ENCODE measurements at places on chromosomes 2 and 18. TPM values are rescaled to one million over a fixed set of nuclear protein-coding genes. Genes with fewer than 3 reads are reported as not detected.

Gene ITGA4
- total RNA-seq, result 46.5 TPM

Gene SETBP1
- 6.7 TPM for total RNA-seq

Gene POTEC
- total RNA-seq, result not detected

Gene APCDD1
- total RNA-seq, result not detected

Gene ADRA2B
- total RNA-seq, result 0.36 TPM

Gene SIX3
- total RNA-seq, result not detected

Gene TMEM131
- total RNA-seq, result 23.1 TPM

Gene UGT1A5
- not detected for total RNA-seq

Gene KCNK3
- not detected for total RNA-seq

Gene ANKRD30B
- total RNA-seq, result not detected

- no peak for DNase-seq
These were observed 99.8 kb upstream of the ZEB2 start for GRCh38 chr2:144619760-144620159.

GRCh38 chr2:152189622-152190495 is 14.3 kb upstream of the STAM2 start:
- DNase-seq, result no peak

DNA sequence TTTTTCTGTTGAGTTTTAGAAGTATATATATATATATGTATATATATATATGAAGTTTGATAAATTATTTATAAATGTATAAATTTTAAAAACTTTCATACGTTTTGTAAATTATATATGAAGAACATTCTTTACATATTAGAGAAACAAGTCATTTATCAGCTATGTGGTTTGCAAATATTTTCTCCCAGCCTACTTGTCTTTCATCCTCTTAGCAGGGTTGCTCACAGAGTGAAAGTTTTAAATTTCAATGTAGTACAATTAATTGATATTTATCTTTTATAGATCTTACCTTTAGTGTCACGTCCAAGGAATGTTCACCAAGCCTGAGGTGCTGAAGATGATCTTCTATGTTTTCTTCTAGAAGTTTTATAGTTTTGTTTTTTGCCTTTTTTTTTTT is 78.3 kb upstream of the HS6ST1 start:
- no peak for DNase-seq

DNA sequence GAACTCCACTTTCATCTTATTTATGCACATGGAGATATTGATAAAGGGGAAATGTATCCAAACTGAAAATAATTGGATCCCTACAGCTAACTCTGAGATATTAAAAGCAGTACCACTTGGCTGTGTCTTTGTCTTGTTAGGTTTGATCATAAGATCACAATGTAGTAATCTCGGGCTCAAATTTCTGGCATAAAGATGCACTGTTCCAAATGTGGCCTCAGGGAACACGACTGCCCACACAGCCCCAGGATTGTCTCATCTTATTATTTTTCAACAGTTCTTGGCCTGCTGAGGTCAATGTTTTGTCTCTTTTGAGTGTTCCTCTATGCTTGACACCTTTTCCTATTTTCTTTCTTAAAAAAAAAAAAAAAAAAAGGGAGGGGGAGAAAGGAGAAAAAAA is 114.1 kb downstream of the GBX2 start:
- no peak for DNase-seq

GRCh38 chr2:75605770-75606529 is 40.6 kb upstream of the MRPL19 start:
- no peak for DNase-seq

DNA sequence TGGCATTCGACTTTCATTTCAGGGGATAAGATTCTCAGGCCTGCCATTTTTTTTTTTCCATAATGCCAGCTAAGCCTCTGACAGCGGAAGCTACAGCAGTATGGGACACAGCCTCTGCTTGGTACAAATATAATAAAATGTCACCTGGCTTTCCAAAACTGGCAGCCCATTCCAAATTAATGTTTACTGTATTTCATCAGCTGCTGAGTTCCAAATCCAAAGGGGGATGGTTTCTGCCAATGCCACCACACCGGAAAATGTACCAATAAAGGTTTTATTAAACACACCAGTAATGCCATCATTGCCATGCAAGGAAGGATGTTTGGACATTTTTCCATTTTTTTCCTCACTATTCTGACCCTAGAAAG is 275.8 kb upstream of the CCDC68 start:
- no peak for DNase-seq

DNA sequence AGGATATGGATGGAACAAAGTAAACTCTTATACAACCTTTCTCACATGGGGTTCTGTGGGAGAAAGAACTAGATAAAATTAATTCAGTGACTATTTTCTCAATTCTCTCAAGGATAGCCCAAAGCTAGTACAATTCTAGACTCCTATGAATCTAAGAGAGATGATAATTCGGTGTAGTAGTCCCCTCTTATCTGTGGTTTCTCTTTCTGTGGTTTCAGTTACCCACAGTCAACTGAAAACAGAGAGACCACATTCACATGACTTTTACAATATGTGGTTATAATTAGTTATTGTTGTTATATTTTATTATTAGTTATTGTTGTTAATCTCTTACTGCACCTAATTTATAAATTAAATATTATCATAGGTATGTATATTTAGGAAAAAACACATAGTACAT is 53.5 kb upstream of the C2orf15 start:
- no peak for DNase-seq

- DNase-seq, result no peak
These were observed 58.7 kb upstream of the ACTR3 start for GRCh38 chr2:113831161-113831560.

DNA sequence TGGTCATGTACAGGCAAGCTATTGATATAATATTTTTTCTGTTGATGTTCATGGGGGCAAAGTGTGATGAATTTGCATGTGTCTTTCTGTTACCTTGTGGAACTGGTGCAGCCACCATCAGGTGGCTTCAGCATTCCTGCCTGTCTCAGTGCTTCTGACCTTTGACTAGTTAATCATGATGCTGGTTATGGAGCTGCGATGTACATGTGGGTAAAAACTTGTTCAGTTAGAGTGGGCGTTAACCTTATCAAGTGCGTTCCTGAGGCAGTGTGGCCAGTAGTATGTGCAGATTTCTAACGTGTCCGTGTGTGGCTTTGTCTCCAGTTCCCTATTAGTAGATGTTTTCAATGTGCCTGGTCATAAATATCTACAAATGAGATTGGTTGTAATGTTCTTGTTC is 127.4 kb upstream of the ZSWIM2 start:
- DNase-seq, result no peak

GRCh38 chr2:241491549-241492173 is 16.7 kb downstream of the STK25 start:
- no peak for DNase-seq

DNA sequence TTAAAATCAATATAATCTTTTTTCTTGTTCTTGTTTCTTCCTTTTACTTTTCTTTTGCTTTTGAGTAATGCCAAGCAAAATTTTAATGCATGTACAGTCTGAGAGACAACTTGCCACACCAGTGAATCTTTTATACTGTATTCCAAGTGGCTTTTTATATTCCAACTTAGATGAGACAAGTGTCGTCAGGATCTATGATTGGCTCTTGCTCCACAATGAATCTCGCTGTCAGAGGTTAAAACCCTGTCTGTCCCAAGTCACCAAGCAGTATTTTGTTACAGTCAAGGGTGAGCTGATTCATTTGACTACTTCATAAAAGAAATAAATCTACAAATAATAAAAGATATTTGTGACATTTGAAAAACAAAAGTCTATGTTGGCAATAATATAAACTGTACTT is at the start of gene MSTN:
Gene MSTN (minus strand): TSS at position 129 of the 400 bp plus-strand sequence. CDS start 133 bp downstream, outside the sequence.
- DNase-seq, result no peak

DNA sequence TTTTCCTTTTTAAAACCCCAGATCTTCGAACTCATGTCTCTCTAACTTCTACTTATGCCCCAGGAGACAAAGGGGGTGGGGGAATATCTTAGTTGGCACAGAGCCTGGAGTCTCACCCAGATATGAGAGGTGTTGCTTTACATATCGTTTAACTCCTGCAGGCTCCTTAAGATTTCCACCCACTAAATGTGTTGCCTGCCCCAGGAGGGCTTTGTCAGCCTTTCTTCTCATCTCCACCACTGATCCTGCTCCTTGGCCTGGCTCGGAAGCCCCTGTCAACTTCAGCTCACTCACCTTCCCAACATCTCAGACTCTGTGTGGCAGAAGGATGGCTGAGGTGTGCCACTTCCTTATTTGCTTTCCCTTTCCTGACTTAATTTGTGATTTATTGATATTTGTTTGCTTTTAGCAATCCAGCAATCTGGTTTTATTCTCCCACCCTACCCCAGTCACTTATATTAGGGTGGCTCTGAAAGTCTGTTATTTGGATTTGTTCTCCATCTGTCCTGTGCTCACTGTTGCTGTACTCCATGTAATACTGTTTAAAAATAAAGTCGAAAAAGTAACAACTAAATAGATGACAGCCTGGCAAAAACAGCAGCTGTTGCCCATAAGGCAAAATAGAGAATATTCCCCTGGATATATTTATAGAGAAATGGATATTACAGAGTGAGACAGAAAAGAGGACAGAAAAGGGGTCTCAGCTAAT is 200.6 kb downstream of the ZBTB7C start:
- no peak for DNase-seq

- no peak for DNase-seq
These were observed 86.7 kb downstream of the TTC27 start for GRCh38 chr2:32714521-32714920.

DNA sequence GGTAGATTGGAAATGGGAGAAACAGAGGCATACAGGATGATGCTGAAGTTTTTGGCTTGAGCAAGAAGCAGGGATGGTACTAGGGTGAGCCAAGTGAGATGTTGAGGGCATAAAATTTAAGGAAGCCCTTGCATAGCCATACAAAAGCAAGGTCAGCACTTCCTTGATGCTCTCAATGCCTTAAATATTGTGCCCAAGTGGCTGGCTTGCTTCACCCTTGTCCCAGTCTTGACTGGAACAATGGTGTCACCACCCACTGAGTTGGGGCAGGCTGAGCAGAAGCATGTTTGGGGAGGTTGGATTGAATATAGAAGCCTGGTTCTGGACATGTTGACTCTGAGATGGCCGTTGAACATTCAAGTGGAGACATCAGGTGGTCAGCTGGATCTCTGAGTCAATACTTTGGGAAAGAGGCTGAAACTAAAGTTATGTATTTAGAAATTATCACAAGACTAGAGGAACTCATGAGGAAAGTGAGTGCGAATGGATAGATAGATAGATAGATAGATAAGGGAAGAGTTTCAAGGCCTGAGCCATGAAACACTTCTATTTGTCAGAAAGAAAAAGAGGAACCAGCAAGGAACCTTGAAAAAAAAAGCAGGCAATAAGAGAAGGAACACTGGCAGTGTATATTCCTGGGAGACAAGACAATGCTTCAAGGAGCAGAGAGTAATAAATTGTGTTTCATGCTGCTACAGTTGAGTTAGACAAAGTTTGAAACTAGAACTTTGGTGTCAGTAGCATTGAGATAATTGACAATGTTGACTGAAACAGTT is 43.0 kb upstream of the HNMT start:
- DNase-seq, result no peak

GRCh38 chr2:129859175-129859574 is 120.3 kb upstream of the RAB6C start:
- no peak for DNase-seq

- DNase-seq, result no peak
These were observed 544.4 kb downstream of the DCDC2C start for GRCh38 chr2:4247791-4248190.

DNA sequence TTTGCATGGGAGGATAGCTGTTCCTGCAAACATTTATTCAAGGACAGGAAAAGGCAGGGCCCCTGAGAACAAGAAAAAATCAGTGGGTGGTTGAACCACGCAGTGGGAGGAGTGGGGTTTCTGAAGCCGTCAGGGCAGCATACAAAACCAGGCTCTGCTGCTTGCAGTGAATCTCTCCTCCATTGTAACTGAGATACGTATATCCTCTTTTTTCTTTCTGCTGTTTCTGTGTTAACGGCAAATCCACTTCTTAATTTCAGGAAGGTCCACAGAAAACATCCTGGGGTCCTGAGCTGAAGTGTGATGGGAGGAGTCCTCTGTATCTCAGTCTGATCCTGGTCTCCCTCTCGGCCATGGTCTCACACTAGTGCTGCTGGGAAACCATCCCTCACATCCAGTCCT is 27.2 kb upstream of the KCNF1 start:
- DNase-seq, result no peak

- DNase-seq, result no peak
These were observed 155.7 kb downstream of the RDH14 start for GRCh38 chr2:18404708-18405107.

GRCh38 chr2:119473621-119474370 is 42.1 kb downstream of the TMEM37 start:
- DNase-seq, result no peak
